T-helper 17 cell (primary cell): ENCODE measurements at places on chromosomes 12 and 14.

DNA sequence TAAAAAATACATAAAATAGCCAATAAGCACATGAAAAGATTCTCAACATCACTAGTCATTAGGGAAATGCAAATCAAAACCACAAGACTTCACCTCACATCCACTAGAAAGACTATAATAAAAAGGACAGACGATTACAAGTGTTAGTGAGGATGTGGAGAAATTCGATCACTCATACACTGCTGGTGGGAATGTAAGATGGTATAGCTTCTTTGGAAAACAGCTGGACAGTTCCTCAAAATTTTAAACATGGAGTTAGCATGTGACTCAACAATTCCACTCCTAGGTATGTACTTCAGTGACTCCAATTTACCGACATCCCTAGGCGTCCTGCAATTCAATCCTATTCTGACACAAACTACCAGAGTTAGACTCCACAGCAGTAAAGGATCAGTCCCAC is 13.7 kb downstream of the TRIM9 start:
- no peak for DNase-seq

DNA sequence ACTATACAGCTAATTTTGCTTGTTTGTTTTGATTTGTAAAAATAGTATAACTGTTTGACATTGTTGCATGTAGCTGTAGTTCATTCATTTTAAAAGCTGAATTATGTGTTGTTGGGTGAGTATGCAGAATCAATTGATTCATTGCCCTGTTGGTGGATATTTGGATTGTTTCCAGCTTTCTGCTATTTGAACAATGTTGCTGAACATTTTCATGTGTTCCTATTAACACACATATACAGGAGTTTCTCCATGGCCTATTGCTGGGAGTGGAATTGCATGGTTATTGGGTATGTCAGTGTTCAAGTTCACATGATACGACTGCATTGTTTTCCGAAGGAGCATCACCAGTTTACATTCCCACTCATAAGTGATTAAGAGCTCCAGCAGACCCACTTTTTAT is 75.3 kb downstream of the SRGAP1 start:
- DNase-seq = no peak

GRCh38 chr12:117134059-117134458 is 34.8 kb upstream of the TESC start:
- peak; percentile 18 for DNase-seq

DNA sequence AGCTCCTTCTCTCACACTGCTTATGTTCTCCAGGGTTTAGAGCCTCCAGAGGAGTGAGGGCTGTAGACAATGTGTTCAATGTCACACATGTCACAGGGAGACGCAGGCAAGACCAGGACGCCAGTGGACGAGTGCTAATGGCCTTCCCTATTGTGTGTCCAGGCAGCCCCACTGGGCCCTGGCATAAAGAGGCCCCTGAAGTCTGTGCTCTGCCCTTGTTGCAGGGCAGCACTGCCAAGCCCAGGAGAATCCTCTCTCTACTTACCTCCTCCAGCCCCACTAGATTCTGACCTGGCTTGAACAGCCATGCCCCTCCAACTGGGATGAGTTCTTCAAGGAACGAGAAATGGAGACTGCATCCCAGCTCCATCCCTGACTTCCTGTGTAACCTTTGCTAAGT is 24.8 kb upstream of the TMEM106C start:
- no peak for DNase-seq

DNA sequence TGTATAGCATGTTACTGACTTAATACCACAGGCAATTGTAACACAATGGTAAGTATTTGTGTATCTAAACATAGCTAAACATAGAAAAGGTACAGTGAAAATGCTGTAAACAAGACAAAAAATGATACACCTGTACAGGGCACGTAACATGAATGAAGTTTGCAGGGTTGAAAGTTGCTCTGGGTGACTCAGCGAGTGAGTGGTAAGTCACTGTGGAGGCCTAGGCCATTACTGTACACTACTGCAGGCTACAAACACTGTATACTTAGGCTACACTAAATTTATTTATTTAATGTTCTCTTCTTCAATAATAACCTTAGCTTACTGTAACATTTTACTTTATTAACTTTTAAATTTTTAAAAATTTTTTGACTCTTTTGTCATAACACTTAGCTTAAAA is 158.4 kb downstream of the IPO8 start:
- DNase-seq = no peak

DNA sequence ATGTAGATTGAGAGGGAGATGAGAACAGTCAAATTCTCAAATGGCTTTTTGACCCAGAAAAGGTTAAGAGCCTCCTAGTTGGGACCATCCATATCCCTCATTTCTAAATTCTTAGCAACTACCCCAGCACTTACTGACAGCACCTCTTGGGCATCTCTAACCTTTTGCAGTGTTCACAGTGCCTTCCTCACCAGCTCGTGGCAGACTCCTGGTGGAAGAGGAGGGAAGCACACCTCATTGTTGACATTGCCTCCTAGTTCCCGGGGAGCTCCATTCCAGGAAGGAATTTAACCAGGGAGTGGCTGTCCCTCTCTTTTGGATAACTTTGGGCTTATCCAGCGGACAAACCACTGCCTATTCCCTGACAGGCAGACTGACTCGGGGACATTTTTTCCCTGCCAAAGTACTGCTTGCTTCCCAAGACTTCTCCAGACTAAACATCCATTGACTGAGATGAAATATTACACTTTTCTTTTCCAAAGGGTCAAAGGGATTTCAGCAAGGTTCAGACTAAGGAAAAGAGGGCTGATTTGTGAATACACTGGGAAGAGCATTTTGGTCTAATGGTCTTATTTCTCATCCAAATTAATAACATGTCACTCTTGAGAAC is 9.0 kb upstream of the OR6J1 start:
- DNase-seq = peak; percentile 44

GRCh38 chr12:94244165-94245133 is 96.1 kb downstream of the PLXNC1 start:
- no peak for DNase-seq

DNA sequence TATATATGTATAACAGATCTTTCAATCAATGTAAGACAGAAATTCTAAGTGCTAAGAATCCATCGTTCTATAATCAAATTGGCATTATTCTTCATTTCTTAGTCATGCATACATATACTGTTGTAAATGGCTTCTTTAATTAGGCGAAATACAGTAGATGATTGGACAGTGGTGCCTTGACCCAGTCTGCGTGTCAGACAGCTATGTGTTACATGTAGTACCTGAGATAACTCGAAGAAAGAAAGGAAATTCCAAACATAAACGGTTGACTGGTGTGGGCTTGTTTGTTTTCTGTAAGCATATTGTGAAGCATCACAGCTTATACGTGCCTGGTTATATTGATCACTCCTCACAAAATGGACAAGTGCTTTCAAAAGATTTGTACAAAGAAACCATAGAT is 210.5 kb downstream of the ETNK1 start:
- no peak for DNase-seq

DNA sequence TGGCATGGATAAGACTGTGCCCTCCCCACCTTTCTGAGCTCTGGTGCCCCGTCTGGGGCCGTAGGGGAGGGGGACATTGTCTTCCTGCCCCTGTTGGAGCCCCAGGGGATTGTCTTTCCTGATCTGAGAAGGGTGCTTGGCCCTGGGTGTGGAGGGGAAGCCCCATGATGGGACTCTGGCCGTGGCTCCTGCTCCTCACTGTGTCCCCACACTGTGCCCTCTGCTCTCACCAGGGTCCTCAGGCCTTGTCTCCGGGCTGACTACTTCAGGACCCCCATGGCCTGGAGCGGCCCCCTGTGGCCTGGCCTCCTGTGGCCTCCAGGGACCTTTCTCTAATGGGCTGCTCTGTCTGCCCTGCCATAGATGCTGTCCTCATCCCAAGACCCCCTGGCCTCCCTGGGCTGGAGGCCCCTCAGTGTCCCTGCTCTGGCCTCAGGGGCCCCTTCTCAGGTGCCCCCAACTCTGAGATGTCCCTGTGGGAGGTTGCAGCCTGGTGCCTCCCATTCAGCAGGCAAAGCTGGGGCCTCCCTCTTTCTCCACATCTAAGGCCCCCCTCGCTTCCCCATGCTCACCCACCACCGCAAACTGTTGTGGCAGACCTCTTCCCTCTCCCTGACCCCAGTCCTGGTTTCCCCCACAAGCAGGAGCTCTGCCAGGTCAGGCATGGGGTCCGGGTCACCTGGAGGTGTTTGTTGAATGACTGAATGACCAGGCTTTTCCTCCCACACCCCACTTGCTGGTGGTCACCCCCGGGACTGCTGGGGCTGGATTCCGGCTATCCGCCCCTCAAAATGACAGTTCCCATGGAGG is 4.0 kb downstream of the KIF26A start:
- DNase-seq = peak; percentile 4

DNA sequence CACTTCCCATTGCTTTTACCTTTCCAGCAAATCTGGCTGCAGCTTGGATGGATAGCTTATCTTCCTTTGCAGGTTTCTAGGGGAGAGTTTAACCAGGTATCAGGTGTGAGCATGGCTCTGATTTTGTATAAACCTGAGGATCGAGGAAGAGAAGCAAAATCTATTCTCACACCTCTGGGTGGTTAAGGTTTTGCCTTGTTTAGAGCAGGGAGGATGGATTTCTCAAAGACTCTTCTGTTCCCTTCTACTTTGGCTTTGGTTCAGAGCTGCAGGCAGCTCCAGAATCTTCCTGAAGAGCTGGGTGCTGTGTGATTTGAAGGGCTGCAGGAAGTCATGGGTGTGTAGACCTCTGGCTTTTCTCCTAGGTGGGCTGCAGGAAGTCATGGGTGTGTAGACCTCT is 1.7 kb downstream of the JDP2 start:
- no peak for DNase-seq

- DNase-seq = no peak
These were observed 21.3 kb downstream of the CRADD start for GRCh38 chr12:93698307-93699092.

GRCh38 chr12:27003421-27004381 is 10.5 kb downstream of the TM7SF3 start:
- DNase-seq = no peak

GRCh38 chr12:112879191-112879705 is 27.5 kb upstream of the OAS1 start:
- no peak for DNase-seq

- DNase-seq = no peak
These were observed 154.6 kb upstream of the GRIN2B start for GRCh38 chr12:14135996-14136395.

DNA sequence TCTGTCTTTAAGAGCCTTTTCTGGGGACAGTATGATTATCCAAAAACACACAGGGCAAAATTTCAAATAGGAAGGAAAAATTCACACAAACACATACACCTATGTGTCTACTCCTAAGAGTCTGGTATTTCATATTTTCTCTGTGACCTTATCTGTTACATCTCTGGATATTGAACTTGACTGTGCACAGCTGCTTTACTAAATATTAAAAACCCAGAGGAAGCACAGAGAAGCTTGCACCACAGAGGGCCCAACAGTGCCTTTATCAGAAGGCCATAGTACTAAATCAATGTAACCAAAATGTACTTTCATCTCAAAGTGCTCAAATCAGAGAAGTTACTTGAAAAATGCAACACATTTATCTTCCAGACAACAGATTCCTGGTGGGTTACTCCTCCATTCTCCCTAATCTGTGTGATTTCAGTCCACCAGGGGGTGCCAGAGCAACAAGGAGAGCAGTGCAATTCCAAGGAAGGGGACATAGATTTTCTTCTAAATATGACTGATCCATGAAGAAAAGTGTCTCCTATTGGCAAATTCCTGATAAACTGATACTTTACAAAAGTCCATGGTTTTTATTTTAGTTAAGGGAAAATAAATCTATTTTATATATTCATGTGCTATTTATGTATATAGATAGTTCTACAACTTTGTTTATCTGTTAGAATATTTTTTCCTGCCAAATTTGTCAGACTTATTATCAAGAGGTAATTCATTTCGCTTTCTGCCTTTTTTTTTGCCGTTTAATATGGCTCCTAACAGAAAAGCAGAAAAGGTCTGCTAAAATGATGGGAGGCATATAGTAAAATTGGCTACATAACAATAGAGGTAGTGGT is 617.6 kb downstream of the LRFN5 start:
- DNase-seq = no peak

GRCh38 chr12:24977711-24978110 is 28.8 kb upstream of the BCAT1 start:
- no peak for DNase-seq

GRCh38 chr12:112900298-112901145 is 6.2 kb upstream of the OAS1 start:
- DNase-seq = no peak

DNA sequence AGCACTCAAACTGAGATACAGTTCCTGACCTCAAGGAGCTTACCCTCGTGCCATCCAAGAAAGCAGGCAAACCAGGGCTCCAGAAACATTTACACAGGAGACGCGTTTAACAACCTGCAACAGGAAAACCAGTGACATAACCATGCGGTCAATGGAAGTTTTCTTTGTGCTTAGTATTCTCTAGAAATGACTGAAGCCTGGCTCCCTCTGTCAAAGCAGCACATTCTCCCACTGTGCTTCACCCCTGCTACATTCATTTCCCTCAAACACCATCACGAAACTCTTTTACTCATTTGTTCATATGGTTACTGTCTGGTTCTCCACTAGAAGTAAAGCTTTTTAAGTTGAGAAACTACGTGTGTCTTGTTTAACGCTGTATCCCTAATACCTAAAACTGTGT is 161.3 kb upstream of the CCND2 start:
- no peak for DNase-seq

DNA sequence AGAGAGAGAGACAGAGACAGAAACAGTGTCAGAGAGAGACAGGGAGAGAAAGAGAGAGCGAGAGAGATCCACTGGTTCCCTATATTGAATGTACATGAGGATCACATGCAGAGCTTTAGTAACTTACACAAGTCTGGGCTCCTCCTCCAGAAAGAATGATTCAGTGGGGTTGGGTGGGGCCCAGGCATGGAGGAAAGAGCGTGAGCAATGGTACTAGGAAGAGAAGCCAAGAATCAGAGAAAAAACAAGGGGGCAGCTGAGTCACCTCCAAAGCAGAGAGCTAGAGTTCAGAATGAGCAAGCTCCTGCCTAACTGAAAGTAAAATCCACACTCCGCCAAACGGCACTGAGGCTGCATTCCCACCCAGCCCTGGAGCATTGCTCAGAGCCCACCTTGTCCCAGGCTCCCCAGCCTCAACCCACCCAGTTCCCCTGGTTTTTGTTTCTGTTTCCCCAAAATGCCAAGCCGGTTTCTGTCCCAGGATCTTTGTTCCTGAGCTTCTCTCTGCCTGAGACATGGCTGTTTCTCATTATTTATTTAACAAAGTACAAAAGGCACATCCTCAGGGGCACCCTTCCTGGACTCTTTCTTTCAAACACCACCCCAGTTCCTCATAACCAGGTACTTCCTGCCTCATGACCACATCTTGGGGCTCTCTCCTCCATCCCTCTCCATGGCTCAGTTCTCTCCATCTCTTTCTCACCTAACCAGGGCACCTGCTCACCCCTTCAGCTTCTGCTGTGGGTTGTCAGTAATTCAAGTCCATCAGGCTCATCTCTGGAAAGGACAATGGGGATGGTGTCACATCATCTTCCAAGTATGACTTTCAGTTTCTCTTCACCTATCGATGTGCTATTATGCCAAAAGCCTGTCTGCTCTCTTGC is 670.3 kb upstream of the TBX3 start:
- DNase-seq = no peak

GRCh38 chr14:52446355-52446754 is 106.0 kb downstream of the TXNDC16 start:
- DNase-seq = no peak
